Stimulated activated CD4-positive, alpha-beta T cell treated with anti-CD3 and anti-CD28 coated beads, TNF-alpha, amount 100 ng/mL, for 1 hour (primary cell): ENCODE measurements at places on chromosomes 4 and X.
A peak's percentile ranks its signal among the peaks of the same experiment; 100 is the strongest.

GRCh38 chr4:82428526-82428968, 1.7 kb downstream of the HNRNPDL start:
- DNase-seq = no peak

DNA sequence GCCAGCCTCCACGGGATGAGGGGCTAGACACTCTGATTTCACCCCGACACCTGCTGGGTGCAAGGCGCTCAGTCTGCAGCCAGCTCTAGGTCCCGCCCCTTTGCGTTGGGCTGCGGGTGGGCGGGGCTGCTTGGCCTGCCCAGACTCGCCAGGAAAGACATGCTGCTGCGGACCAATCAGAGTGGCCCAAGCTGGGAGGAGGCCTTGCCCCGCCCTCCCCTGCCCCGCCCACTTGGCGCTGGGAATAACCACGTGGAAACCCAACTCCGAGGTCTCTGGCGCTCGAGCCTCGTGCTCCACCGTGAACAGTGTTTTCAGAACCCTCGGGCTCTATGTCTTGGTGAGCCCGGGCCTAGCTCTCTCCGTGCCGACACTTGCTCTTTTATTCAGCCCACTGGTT, 5.3 kb upstream of the VMA21 start:
- no peak for DNase-seq

- no peak for DNase-seq
Observed at GRCh38 chr4:15659768-15660570, 4.8 kb upstream of the FBXL5 start.

DNA sequence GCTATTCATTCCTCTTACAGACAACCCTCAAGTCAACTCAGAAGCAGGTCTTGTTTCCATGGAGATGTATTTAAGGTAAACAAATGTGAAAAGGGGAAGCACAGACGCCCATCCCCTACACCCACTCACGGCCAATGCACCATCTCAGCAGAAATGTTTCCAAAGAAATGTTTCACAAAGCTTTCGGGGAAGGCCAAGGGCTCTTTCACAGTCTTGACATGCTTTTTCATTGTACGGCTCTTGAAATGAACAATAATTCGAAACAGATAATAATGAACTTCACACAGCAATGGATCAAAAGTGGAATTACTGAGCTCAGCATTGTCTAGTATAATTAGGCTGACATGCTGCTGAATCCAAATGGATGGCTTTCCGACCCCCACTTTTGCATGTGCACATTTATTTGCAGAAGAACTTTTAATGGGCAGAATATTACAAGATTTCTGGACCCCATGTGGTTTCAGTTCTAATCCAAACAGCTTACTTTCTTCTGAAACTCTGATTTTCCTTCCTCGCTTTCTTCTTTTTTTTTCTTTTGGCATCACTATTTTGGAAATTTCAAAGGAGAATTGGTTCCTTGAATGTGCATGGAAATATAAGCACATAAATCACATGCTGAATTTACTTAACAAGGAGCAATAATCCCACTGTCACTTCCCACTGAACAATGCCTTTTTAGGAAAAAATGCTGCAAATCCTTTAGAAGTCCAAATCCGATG, 160.9 kb downstream of the SMIM20 start:
- DNase-seq = peak; percentile 37

GRCh38 chr4:109440948-109441347, 7.3 kb downstream of the SEC24B start:
- no peak for DNase-seq

DNA sequence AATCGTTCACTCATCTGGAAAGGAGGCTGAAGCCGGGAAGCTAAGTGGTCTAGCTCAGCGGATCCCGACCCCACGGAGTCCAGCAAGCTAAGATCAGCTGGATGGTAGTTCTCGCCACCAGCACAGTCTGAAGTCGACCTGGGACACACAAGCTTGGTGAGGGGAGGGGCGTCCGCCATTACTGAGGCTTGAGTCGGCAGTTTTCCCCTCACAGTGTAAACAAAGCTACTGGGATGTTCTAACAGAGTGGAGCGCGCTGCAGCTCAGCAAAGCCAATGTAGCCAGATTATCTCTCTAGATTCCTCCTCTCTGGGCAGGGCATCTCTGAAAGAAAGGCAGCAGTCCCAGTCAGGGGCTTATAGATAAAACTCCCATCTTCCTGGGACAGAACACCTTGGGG, 555.4 kb downstream of the BCOR start:
- DNase-seq = no peak

GRCh38 chr4:6971536-6972374, 62.1 kb downstream of the TBC1D14 start:
- DNase-seq = no peak

- no peak for DNase-seq
Observed at GRCh38 chrX:30308263-30309138, 689 bp downstream of the NR0B1 start.

GRCh38 chr4:138086611-138087041, 155.5 kb downstream of the SLC7A11 start:
- DNase-seq = no peak

DNA sequence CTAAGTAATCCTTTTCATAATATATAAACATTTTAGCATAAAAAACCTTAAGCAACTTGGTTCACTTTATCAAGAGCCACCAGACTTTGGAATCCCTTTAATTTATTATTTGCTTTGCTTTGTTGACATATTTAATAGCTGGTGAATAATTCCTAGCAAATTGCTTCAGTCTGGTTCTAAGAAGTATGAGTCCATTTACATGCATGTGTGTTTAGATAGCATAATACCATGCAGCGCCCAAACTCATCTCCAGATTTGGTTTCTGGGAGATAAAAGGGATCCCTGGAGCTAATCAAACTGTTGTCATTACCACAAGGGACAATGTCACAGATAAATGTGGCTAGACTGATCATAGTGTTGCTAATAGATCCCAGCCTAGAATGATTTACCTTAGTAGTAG, 111.8 kb downstream of the TMEM144 start:
- no peak for DNase-seq

DNA sequence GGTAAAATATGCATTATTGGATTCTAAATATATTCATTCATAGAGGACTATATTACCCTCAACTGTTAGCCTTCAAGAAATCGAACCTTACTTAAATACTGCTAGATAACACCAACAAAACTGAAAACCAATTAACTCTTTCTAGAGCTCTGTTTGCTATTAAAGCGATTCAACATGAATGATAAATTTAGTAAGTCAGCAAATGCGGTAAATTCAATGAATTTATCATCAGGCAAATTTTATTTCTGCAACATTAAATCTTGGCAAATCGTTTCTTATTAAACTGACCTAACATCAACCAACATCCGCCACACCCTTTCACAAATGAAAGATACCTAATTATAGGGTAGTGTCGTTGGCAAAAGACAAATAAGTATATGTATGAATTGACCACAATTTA, 26.4 kb upstream of the HELT start:
- no peak for DNase-seq

GRCh38 chr4:17811078-17811603, 362 bp downstream of the NCAPG start:
- no peak for DNase-seq

DNA sequence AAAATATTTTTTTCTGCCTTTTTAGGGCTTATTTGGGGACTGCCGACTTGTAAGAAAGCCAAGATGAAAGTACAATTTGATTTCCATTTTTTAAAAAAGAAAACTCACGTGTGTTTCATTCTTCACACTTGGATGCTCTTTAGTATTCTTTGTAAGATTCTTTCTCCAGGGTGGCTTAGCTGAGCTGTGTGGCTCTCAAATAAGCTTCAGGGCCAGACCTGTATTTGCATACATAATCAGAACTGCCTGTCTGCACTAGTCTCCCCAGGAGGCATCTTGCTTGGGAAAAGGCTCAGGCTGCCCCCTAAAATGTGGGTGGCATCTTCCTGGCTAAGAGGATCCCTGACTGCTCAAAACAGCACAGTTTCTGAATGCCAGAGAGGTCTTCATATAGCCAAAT, 498.4 kb downstream of the MID1IP1 start:
- DNase-seq = no peak

- DNase-seq = no peak
Observed at GRCh38 chrX:12443534-12444098, 305.3 kb downstream of the FRMPD4 start.

DNA sequence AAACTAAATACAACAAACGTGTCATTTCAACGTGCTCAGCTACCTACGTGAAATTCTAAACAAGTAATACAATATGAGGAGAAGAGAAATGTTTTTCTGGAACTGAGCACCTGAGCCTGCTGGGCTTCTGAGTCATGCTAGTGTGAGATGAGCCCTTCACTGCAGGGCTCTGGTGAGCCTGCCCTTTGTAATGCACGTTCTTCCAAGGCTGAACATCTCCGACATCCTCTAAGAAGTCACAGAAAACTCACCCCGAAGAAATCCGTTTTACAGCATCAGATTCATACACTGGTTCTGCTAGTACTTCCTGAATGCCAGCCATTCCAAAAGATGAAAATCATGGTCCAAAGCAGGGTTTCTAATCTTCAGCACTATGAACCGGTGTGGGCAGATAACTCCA, 157.1 kb downstream of the AMELX start:
- no peak for DNase-seq

DNA sequence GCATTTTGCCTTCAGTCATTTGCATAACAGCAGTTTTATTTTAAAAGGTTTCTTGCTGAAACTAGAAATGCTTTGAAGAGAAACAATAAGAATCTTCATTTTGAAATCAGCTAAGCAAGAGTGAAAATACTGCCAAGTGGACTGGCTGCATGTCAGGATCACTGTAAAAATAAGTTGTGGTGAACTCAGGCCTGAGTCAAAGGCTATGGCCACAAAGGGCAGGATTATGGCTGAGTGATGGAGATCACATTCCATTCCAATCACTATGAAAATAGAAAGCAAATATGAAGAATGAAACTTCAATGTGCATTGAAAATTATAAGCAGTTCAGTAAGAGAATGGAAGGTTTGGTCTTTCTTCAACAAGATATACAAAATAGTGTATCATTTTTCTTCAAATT, 224.5 kb downstream of the PCDH18 start:
- no peak for DNase-seq

GRCh38 chr4:159227378-159227777, 124.5 kb downstream of the RAPGEF2 start:
- DNase-seq = no peak

GRCh38 chr4:182877326-182877883, 39.8 kb downstream of the DCTD start:
- no peak for DNase-seq

DNA sequence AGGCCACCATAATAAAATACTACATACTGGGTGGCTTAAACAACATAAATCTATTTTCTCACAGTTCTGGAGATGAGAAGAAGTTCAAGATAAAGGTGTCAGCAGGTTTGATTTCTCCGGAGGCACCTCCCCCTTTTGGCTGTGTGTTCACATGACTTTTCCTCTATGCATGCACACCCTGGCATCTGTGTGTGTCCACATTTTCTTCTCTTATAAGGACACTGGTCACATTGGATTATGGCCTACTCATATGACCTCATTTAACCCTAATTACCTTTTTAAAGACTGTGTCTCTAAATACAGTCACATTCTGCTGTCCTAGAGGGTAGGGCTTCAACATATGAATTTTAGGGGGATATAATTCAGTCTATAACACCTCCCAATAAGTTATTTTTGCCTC, 79.8 kb downstream of the DCLK2 start:
- DNase-seq = no peak

- no peak for DNase-seq
Observed at GRCh38 chr4:147853706-147854105, 121.8 kb downstream of the ARHGAP10 start.

GRCh38 chrX:45758319-45758718, 557.6 kb upstream of the DIPK2B start:
- peak; percentile 11 for DNase-seq

DNA sequence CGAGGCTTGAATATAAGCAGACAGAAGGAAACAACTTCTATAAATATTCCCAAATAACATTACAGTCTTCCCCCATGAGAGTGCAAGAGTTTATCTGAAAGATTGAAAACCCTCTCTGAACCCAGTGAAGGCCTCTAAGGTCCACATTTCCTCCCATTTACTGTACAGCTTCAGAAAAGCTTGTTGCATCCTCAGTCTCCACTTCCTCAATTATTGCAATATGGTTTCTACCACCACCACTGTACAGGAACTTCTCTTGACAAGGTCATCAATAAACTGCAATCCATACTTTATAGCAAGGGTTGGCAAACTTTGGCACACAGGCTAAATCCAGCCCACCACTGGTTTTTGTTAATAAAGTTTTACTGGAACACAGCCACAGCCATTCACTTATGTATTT, 239.0 kb downstream of the THOC2 start:
- DNase-seq = no peak

- no peak for DNase-seq
Observed at GRCh38 chr4:54234497-54235205, 5.6 kb downstream of the PDGFRA start.

DNA sequence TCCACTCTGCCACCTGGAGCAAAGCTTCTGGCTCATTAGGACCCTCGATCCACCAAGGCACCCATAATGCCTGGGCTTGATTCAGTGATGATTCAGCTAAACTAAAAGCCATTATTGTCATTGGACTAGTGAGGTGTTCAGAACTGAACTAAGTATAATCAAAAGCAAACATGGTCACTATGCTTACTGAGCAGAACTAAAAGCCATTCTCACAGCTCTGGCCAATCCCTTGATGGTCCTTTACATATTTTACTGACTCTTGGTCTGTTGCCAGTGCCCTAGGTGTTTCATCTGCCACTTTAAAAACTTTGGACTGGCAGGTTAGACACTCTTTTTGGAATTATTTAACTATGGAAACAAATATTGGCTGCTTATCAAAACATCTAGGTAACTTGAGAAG, 703.5 kb downstream of the FAT4 start:
- DNase-seq = no peak

GRCh38 chrX:110346681-110347080, 12.0 kb upstream of the RTL9 start:
- DNase-seq = no peak

- no peak for DNase-seq
Observed at GRCh38 chr4:114658179-114658578, 59.6 kb downstream of the UGT8 start.

DNA sequence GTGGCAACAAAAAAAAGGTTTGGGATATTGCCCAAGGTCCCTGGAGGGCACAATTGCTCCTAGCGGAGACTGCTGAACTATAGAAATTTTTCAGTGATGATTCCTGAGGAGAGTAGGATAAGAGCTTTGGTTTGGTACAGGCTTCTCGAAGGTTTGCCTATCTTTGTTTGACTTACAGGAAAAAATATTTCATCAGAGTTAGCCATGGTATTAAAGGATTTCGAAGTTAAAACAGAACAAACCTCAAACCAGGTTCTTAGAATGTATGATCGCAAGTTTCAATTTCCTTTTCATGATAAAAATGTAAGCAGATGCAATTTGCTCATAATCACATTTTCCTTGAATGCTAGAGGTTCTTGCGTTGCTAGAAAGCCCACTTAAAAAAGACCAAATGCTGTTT, 1.7 kb downstream of the EGFL6 start:
- no peak for DNase-seq

GRCh38 chrX:23792861-23793553, 10.0 kb downstream of the SAT1 start:
- DNase-seq = no peak
